LoVo (cell line): ENCODE measurements at places on chromosomes 5 and 9.
A peak's percentile ranks its signal among the peaks of the same experiment; 100 is the strongest.

DNA sequence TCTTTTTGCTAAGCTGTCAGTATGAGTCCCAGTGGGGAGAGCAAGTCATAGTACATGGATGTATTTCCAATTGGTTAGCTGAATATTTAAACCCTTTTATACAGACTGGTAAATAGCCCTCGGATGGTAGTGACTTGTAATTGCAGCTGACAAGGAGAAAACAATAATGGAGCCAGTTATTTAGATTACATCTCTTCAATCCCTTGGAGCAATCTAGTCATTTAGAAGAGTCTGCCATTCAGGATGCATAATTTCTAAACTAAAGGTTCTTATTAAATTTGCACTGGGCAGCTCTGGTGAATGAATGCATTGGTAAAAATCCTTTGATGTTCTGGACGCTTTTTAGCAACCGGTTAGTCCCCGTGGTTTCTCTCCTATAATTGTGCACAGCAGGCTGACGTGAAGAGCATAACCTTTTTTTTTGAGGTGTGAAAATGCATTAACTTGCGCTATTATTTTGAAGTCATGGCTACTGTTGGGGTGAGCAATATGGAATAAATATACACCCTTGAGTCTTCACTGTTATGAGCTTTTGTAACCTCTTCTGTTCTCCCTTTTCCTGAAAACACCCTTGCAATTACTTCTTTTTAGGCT, 158.6 kb upstream of the CD180 start:
- no peak for DNase-seq

GRCh38 chr9:120705174-120705573, 9.1 kb downstream of the MEGF9 start:
- no peak for DNase-seq

- DNase-seq, result no peak
Observed at GRCh38 chr9:90787771-90788460, 13.7 kb upstream of the SYK start.

- no peak for DNase-seq
Observed at GRCh38 chr9:88177371-88177770, 39.1 kb upstream of the SPATA31C2 start.

DNA sequence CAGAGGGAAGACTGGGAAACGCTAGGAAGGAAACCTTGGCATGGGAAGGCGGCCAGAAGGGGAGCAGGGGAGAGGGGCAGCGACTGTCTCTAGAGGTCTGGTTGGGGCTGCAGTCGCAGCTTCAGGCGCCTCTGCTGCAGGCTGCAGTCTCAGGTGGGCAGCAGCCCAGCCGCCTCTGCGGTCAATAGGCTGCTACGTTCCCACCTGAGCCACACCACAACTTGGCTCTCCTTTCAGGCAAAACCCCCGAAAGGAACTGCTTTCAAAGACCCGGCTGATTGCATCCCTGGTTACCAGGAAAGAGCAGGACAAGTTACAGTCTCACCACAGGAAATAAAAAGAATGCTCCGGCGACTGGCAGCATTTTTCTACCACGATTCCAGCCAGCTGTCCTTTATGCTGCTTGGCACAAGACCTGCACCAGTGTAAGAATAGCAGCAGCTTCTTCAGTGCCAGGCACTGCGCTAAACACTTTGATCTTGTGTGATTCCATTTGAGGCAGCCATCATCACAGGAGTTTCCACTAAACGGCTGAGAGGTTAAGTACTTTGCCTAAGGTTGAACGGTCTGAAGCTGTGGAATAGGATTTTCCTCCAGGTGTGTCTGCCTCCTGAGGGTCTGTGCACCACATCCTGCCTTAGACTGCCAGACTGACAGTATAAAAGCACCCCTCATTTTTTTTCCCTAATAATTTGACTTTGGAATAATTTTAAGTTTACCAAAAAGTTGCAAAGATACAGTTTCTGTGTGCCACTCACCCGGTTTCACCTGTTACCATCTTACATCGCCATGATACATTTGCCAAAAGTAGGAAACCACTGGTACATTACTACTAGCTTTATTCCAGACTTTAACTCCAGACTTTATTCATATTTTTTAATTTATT, 7.5 kb downstream of the RPS14 start:
- no peak for DNase-seq

DNA sequence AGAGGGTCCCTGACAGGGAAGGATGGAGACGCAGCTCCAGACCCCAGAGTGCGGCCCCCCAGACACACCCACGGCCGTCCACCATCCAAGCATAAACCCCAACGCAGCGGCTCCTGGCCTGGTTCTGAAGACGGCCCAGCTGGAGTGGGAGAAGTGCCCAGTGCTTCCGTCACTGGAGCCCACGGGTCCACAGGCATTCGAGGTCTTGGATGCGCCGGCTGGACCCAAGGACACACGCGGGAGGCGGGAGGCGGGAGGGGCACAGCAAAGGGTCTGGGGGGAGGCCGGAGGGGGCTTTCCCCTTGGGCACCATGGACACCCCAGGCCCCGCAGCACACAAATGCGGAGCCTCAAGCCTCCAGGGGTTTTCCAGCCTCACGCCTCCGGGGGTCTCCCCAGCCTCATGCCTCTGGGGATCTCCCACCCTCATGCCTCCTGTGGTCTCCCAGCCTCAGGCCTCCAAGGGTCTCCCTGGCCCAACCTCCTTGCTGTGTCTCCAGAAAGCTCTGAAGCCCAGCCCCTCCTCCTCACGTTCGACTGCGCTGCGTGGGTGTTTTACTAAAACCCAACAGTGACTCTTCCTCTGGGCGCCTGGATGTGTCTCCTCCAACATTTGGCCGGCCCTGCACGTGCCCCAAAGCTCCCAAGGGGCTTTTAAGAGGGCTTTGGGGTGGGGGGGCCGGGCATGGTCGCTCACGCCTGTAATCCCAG, 15.2 kb downstream of the EXD3 start:
- DNase-seq, result no peak

GRCh38 chr9:84891924-84892323, 222.4 kb downstream of the NTRK2 start:
- no peak for DNase-seq

DNA sequence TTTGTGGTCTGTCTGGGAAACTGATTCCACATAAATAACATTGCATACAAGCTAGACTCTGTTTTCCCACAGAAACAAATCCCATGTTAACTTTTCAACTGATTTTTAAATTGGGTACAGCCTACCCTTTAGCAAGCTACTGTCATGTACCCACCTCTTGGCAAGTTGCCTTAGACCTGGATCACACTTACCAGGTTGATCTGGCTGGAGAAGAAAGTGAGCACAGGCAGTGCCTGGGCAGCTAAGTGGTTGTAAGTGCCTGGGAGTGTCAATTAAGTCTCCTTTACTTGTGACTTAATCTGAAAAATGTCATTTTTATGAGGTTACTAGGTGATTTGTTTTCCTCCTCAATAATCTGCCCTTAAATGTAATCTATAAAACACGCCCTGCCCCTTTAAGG, 336.4 kb downstream of the ARL15 start:
- peak; percentile 1 for DNase-seq

- DNase-seq, result no peak
Observed at GRCh38 chr5:5755888-5756287, 333.4 kb downstream of the ICE1 start.

DNA sequence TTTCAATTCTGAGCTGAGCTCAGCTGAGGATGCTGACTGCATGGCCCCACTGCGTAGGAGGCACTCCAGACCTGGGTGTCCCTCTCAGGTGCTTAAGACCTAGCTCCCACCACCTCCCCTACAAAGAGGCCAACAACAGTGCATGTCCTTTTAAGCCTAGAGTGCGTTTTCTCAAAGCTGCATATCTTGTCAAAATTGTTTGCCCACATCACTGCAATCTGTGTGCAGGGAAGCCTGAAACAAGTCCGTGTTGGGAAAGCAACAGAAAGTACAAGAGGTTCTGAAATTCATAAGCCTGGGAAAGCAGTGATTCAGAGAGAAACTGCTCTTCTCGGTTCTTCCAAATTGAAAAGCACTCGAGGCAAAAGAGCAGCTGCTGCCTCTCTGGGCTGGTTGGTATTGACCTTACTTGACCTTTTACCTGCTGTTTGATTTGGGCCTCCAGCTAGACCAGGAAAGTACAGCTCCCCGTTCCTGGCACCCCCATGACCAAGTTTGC, 238.4 kb downstream of the NR2F1-AS1 start:
- DNase-seq, result no peak

DNA sequence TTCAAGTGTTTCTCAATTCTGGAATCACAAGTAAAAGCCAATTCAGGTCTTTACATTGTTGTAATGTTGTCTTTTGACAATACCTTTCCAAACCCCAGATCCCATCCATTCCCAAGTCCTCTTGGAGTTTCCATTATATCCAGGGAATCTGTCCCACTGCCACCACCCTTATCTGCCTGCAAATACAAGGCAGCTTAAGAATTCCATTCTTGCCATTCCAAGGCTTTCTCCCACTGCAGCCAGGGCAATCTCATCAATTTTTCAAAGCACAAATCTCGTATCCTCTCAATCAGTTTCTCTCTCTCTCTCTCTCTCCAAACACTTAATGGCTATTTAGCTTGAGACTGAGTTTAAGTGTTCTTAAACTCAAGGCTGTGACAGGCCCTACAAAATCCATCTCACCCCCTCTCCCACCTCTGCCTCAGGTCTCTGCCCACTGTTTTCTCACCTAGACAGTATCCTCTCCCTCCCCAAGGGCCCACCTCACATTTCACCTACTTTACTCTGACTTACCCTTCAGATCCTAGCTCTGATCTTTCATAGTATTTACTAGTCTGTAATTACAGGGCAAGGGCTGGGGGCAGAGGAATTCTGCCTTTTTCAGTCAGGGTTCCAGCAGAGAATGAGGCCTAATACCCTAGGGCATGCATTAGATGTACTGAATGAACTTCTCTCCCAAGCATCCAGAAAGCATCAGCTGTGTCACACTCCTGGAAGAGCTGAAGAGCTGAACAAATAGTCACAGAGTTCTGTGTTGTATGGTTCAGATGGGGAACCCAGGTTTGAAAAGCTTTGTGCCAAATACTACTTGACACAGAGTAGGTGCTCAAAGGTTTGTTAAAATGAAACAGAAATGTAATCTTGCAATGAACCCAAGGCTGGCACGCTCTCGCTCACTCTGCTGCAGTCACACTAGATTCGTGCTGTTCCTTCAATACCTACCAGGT, 46.0 kb downstream of the RAPGEF1 start:
- no peak for DNase-seq

DNA sequence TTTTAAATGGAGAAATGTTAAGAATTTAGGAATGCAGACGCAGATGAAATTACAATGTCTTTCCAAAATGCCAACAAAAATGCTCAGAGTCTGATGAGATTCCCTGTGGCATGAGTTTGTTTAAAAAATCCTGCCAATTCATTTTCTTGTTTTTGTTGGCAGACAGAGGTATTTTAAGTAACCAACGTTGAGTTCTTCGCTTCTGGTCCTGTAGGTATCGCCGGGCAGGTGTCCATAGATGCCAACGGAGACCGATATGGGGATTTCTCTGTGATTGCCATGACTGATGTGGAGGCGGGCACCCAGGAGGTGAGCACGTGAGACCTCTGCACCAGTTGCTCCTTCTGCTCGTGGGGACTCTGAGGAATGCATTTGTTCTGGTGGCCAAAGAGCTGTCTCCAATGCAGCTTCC, 69.4 kb downstream of the NPR3 start:
- no peak for DNase-seq

- DNase-seq, result no peak
Observed at GRCh38 chr9:85505612-85506011, 236.1 kb downstream of the AGTPBP1 start.

- peak; percentile 14 for DNase-seq
Observed at GRCh38 chr9:127390563-127390962, 6.4 kb upstream of the SLC2A8 start.

DNA sequence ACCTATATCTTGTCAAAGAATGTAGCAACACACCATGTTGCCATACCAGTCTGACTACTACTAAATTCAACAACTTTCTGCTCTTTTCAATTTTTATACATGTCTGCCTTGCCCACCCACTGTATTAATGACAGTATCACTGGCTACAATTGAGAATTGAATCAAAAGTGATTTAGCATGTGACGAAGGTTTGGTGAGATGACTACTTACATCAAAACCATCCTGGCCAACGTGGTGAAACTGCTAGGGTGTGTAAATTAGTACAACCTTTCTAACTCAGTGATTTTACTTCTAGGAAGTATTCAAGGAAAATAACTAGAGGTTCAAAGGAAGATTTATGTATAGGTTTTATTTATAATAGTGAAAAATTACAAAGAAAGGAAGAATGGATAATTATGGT, 109.8 kb downstream of the UNC13B start:
- no peak for DNase-seq

DNA sequence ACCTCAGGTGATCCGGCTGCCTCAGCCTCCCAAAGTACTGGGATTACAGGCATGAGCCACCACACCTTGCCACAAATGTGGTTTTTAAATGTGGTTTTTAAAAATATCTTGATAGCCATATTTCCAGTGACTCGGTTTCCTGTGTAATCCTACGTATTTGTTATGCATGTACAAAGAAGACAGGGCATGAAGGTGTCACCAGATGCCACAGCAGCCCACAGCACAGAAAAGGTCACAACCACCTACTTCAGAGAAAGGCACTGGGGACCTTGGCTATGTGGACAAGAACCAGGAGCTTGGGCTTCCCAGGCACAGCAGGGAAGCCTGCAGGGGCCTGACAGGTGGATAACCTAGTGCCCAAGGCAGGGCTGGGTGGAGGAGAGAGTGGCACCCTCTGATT, 38.0 kb downstream of the C9orf50 start:
- no peak for DNase-seq

DNA sequence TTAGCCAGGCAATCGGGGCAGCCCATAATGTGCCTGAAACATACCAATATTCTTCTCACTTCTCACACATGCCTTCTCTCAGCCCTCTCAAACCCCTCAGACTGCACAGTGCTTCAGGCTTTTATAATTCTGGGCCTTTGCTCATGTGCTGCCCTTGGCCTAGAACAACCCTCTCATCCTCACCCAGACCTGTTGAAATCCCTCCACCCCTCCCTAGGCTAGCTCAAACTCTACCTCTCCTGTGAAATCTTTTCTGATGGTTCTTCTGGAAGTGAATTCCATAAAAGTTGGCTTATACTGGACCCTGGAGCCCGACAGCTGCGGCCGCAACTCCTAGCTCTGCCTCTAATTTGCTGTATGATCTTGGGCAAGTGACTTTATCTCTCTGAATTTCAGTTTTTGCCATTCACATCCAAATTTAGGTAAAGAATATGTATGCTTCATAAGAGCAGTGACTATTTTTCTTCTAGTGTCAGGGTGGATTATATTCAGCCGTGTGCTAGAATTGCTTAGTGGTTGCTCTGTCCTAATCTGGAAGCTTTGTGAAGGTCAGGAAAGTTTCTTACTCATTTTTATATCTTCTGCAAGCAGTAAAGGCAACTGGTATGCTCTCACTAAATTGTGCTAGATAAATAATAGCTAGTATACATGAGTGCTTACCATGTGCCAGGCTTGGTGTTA, 221.4 kb downstream of the MAPKAP1 start:
- DNase-seq, result no peak

- DNase-seq, result no peak
Observed at GRCh38 chr9:14766299-14766698, 43.8 kb upstream of the CER1 start.

- DNase-seq, result no peak
Observed at GRCh38 chr9:95084254-95084934, 233.1 kb downstream of the FANCC start.

- peak; percentile 46 for DNase-seq
Observed at GRCh38 chr5:143248822-143249579, 154.5 kb downstream of the NR3C1 start.

GRCh38 chr5:152270096-152270495, 135.0 kb downstream of the NMUR2 start:
- no peak for DNase-seq

GRCh38 chr9:34524349-34524748, 1.6 kb upstream of the ENHO start:
- DNase-seq, result no peak

- DNase-seq, result peak; percentile 24
Observed at GRCh38 chr5:54415896-54416601, 39.5 kb upstream of the HSPB3 start.

GRCh38 chr5:172051643-172052339, 45.4 kb upstream of the FBXW11 start:
- DNase-seq, result no peak
